Immature natural killer cell (primary cell): ENCODE measurements at places on chromosomes 7 and 10.
A peak's percentile ranks its signal among the peaks of the same experiment; 100 is the strongest.

GRCh38 chr10:90959826-90960225, 38.9 kb upstream of the ANKRD1 start:
- no peak overlapping the region for H3K27ac ChIP-seq
- H3K4me3 ChIP-seq, result no peak overlapping the region
- DNase-seq, result no peak
- H3K27me3 ChIP-seq, result peaks cover 7% of the 10 kb centered on the region

GRCh38 chr10:99497343-99498025, 35.3 kb upstream of the NKX2-3 start:
- H3K27me3 ChIP-seq, result peaks cover 16% of the 10 kb centered on the region
- no peaks in the 10 kb centered on the region for H3K36me3 ChIP-seq
- H3K27ac ChIP-seq, result no peak overlapping the region

DNA sequence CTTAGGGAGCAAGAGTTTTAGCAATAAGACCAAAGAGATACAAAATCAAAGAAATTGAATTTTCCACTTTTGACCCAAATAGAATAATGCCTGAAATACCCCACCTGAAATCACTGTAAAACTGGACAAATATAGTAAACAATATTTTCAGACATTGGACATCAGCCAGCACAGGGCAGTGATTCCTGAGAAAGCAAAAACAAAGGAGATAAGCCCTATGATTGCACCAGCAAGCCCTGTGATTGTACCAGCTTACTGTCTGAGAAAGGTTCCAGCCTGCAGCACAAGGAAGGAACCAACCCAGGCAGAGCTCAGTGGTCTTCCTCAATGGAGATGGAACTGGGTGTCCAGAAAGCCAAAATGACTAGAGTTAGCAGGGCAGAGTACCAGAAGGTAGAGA, 10.3 kb downstream of the TMEM106B start:
- peak overlapping the region; percentile 48 for H3K27ac ChIP-seq
- H3K4me1 ChIP-seq, result peaks cover 69% of the 10 kb centered on the region
- H3K27me3 ChIP-seq, result peaks cover 2% of the 10 kb centered on the region
- no peak overlapping the region for H3K4me3 ChIP-seq

GRCh38 chr7:51680594-51681399, 364.2 kb upstream of the COBL start:
- H3K27me3 ChIP-seq, result no peaks in the 10 kb centered on the region
- no peak overlapping the region for H3K4me3 ChIP-seq
- H3K4me1 ChIP-seq, result no peaks in the 10 kb centered on the region

GRCh38 chr7:158957921-158958491, 101.6 kb downstream of the DYNC2I1 start:
- peaks cover 16% of the 10 kb centered on the region for H3K4me1 ChIP-seq
- no peak overlapping the region for H3K27ac ChIP-seq
- peak overlapping the region; percentile 79 for H3K4me3 ChIP-seq
- peaks cover 18% of the 10 kb centered on the region for H3K27me3 ChIP-seq
- DNase-seq, result peak; percentile 30

DNA sequence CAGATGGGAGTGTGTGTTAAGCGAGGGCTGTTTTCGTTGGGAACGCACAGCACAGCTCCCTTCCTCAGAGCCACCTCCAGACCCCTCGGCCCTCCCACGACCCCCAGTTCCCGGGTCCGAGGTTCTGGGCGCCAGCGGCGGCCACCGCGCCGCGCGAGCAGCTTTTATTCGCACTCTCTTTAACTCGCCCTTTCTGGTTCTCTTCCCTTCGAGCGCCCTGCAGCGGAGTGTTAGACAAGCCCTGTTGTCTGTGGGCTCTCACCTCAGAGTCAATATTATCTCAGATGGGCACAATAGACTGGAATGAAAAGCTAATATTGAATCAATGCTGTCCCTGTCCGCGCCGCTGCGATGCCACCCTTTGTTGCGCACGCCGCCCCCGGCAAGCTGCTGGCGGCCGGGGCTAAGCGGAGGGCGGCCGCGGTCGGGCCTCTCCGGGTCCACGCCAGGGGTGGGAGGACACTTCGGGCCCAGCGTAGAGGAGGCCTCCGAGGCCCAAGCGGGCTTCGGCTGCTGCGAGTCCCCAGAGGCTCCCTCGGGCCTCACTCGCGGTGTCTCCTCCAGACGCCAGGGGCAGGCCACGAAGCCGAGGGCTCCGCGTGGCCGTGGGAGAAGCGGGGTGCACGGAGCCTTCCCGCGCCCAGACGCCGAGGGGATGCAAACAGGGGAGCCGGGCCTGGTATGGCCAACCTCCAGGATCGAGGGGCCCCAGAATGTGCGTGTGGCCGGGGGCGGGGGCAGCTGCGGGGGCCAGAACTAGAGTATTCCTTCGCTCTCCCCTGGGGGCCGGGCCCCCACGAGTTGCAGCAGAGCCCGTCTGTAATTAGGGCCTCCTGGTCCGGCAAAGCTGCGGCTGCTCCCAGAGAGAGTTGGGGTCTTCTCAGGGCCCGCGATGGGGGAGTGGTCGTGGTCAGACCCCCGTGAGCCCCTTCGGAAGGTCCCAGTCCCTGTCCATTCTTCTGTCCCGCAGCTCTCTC, 7.9 kb upstream of the EMX2 start:
- no peak overlapping the region for H3K27ac ChIP-seq
- H3K36me3 ChIP-seq, result no peaks in the 10 kb centered on the region
- peaks cover 24% of the 10 kb centered on the region for H3K27me3 ChIP-seq
- DNase-seq, result no peak

DNA sequence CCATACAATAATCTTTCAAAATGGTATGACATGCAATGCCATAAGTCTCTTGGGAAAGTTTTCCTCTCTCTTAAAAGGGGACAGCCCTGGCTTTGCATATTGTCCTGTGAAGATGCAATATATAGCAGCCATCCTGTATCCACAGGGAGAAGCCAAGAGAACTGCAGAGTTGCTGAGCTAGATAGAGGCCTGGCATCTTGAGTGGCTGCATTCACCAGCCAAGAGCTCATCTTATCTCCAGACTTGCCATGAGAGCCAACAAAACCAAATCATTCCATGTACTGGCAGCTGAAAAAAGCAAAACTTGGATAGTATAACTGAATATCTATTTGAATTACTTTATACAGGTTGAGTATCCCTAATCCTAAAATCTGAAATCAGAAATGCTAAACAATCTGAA, 348.8 kb downstream of the CALN1 start:
- H3K27me3 ChIP-seq, result no peaks in the 10 kb centered on the region
- no peak overlapping the region for H3K4me3 ChIP-seq
- no peaks in the 10 kb centered on the region for H3K36me3 ChIP-seq
- DNase-seq, result no peak
- no peak overlapping the region for H3K27ac ChIP-seq

- H3K36me3 ChIP-seq, result no peaks in the 10 kb centered on the region
- no peak for DNase-seq
- no peak overlapping the region for H3K27ac ChIP-seq
- H3K4me3 ChIP-seq, result no peak overlapping the region
- H3K4me1 ChIP-seq, result peaks cover 71% of the 10 kb centered on the region
Observed at GRCh38 chr7:2713370-2713769, 25.4 kb downstream of the AMZ1 start.

- DNase-seq, result no peak
- H3K27me3 ChIP-seq, result no peaks in the 10 kb centered on the region
- H3K36me3 ChIP-seq, result peaks cover 4% of the 10 kb centered on the region
- H3K4me1 ChIP-seq, result no peaks in the 10 kb centered on the region
- H3K27ac ChIP-seq, result no peak overlapping the region
Observed at GRCh38 chr7:80153446-80153845, 18.8 kb downstream of the GNAI1 start.

- H3K4me3 ChIP-seq, result no peak overlapping the region
- H3K4me1 ChIP-seq, result no peaks in the 10 kb centered on the region
Observed at GRCh38 chr7:33766405-33766804, 138.9 kb upstream of the BMPER start.

DNA sequence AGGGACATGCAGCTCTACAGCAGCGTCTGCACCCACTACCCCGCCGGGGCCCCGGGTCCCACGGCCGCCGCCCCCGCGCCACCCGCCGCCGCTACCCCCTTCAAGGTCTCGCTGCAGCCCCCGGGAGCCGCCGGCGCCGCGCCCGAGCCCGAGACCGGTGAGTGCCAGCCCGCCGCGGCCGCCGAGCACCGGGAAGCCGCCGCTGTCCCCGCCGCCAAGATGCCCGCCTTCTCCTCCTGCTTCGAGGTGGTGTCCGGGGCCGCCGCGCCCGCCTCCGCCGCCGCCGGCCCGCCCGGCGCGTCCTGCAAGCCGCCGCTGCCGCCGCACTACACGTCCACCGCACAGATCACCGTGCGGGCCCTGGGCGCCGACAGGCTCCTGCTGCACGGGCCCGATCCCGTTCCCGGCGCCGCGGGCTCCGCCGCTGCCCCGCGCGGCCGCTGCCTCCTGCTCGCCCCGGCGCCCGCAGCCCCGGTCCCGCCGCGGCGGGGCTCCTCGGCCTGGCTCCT, 631 bp downstream of the OTUD1 start:
- H3K4me1 ChIP-seq, result peaks cover 41% of the 10 kb centered on the region
- H3K36me3 ChIP-seq, result no peaks in the 10 kb centered on the region
- H3K27ac ChIP-seq, result no peak overlapping the region
- H3K27me3 ChIP-seq, result peaks cover 19% of the 10 kb centered on the region

DNA sequence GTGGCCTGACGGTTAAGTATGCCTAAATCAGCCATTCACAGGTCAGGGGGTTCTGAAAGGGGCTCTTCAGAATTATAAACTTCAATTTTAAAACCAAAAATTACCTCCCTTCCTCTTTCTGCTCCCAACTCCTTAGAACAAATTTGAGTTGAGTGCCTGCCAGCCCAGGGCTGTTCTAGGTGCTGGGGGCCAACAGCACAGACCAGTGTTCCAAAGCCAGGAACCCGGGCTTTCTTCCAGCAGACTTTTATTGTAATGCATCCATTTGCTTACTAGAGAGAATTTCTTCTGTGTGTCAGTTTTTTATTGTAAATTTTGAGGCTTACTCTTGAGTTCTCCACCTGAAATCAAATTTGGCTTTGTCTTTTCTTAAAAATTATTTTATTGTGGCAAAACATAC, 238.5 kb downstream of the CACNB2 start:
- no peaks in the 10 kb centered on the region for H3K27me3 ChIP-seq
- H3K4me1 ChIP-seq, result no peaks in the 10 kb centered on the region
- no peak overlapping the region for H3K4me3 ChIP-seq
- no peak overlapping the region for H3K27ac ChIP-seq
- H3K36me3 ChIP-seq, result no peaks in the 10 kb centered on the region

GRCh38 chr10:126062131-126063032, 166.0 kb downstream of the FANK1 start:
- H3K27ac ChIP-seq, result no peak overlapping the region
- no peak for DNase-seq
- H3K36me3 ChIP-seq, result no peaks in the 10 kb centered on the region
- H3K27me3 ChIP-seq, result peaks cover 8% of the 10 kb centered on the region
- H3K4me1 ChIP-seq, result no peaks in the 10 kb centered on the region
- H3K4me3 ChIP-seq, result no peak overlapping the region

- H3K4me1 ChIP-seq, result no peaks in the 10 kb centered on the region
- H3K4me3 ChIP-seq, result no peak overlapping the region
- no peak overlapping the region for H3K27ac ChIP-seq
- no peaks in the 10 kb centered on the region for H3K36me3 ChIP-seq
- peaks cover 6% of the 10 kb centered on the region for H3K27me3 ChIP-seq
- DNase-seq, result no peak
Observed at GRCh38 chr10:767211-767610, 77.7 kb upstream of the DIP2C start.

- H3K4me3 ChIP-seq, result no peak overlapping the region
- H3K27me3 ChIP-seq, result peaks cover 9% of the 10 kb centered on the region
- no peaks in the 10 kb centered on the region for H3K36me3 ChIP-seq
- DNase-seq, result no peak
- H3K4me1 ChIP-seq, result no peaks in the 10 kb centered on the region
- H3K27ac ChIP-seq, result no peak overlapping the region
Observed at GRCh38 chr7:36344622-36345021, 45.0 kb upstream of the ANLN start.

DNA sequence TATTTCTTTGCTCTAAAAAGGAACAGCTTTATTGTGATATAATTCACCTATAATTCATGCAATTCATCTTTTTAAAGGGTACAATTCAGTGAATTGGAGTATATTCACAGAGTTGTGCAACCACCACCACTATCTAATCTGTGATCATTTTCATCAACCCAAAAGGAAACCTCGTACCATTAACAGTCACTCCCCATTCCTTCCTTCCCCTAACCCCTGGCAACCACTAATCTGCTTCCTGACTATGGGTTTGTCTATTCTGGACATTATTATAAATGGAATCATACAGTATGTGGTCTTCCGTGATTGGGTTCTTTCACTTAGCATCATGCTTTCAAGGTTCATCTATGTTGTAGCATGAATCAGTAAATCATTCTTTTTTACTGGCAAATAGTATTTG, 52.3 kb downstream of the MKI67 start:
- H3K4me3 ChIP-seq, result no peak overlapping the region
- H3K36me3 ChIP-seq, result peaks cover 17% of the 10 kb centered on the region
- H3K27ac ChIP-seq, result no peak overlapping the region
- H3K4me1 ChIP-seq, result peaks cover 43% of the 10 kb centered on the region

DNA sequence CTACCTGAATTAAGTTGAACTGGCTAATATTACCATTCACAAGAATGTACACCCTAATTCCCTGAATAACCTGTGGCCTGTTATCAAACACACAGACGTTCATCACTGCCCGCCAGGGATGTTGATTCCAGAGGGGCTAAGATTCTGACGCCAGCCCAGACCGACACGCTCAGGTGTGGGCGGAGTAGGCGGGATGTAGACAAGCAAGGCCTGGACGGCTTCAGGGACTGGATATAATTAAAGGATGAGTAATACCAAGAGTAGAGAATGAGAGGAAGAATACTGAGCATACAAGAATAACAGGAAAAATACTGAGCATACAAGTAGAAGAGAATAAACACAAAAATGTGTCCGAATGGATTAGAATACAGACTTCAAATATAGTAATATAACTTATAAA, 29.0 kb downstream of the CUBN start:
- no peak overlapping the region for H3K27ac ChIP-seq
- H3K36me3 ChIP-seq, result no peaks in the 10 kb centered on the region
- no peak overlapping the region for H3K4me3 ChIP-seq
- no peaks in the 10 kb centered on the region for H3K27me3 ChIP-seq
- H3K4me1 ChIP-seq, result no peaks in the 10 kb centered on the region
- DNase-seq, result no peak

DNA sequence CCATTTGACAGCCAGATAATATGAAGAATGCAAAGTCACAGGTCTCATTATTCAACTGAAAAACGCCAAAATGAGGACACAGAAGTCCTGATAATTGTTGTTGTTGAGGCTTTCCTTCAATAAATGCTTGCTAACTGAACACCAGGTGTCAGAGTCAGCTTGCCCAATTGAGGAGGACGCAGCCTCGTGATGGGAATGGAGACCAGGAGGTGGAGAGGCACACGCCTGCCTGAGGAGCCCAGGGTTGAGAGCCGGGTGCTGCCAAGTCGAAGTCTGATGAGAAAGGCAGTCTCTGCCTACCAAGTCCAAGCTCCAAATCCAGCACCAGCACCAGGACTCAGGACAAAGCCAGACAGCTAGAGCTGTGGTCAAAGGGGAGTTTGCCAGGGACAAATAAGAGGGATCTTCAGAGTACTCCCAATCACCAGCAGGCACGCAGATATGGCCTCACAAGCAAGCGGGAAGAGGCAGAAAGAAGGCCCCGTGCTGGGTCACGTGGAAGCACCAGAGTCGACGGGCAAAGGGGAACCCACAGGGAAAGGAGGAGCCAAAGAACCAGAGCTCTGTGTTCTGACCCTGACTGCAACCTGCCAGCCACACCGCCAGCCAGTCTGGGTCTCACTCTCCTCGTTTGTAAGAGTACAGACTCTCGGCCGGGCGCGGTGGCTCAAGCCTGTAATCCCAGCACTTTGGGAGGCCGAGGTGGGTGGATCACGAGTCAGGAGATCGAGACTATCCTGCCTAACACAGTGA, 47.6 kb downstream of the VOPP1 start:
- peaks cover 77% of the 10 kb centered on the region for H3K4me1 ChIP-seq
- H3K4me3 ChIP-seq, result no peak overlapping the region
- DNase-seq, result no peak
- peaks cover 2% of the 10 kb centered on the region for H3K27me3 ChIP-seq

- no peak overlapping the region for H3K27ac ChIP-seq
- H3K36me3 ChIP-seq, result no peaks in the 10 kb centered on the region
- H3K4me1 ChIP-seq, result no peaks in the 10 kb centered on the region
- no peaks in the 10 kb centered on the region for H3K27me3 ChIP-seq
Observed at GRCh38 chr7:49187543-49188268, 263.4 kb downstream of the CDC14C start.
